ENCODE measurements at places on chromosomes 4 and X.

DNA sequence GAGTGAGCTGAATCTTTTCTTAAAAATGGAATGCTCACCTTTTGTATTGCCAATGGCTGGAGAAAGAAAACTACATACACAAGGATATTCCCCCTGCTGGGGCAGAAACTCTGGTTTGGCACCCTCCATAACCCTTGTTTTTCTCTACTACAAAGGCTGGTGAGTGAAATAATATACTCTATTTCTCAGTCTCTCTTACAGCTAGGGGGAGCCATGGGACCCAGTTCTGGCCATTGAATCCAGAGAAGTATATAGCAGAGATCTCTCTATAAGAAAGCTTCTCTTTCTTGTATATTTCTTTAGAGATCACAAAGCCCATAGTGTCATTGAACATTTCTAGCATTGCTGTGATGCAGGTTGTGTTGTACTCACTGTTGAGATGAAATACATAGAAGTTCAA is 49.8 kb downstream of the SMPX start:
- DNase-seq: no peak

DNA sequence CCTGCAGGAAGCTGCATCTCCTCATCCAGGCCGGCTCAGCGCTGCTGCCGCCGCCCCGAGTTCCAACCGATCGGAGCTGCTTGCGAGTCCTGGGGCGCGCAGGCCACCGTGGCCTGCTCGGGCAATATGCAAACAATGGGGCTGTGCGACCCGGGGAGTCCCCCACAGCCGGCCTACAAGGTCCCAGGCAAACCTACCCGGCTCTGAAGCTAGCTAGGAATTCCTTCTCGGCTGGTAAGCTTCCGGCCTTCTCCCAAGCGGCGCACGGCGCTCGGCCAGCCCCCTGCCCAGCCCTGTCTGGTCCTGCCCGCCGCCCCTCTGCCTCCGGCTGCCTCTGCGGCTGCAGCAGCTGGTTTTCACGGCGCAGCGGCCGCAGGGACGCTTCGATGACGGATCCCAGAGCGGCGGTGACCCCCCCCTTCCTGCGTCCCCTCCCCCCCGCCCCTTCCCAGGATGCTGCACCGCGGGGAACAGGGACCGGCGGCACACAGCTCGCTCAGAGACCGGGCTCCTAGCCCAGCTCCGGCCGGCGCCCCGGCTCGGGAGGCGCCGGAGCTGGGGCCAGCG is 59.4 kb downstream of the TSC22D3 start:
- peak; percentile 60 for DNase-seq

DNA sequence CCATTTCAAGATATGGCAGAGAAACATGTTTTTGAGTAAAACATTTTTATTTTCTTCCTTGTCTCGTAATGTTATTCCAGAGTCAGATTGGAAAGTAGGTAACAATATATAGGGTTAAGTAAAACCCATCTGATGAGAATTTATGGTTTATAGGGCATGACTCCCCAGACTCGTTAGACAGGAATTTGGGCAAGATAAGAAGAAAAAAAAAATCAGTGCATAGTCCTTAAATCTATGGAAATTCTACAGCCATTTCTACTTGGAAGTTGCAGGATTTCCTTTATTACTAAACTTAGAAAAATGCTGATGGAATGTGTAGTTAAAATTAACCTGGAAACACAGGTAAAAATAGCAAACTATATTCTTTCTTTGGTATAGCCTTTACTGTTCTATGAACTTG is 366.1 kb upstream of the MAGEB16 start:
- DNase-seq: no peak

- DNase-seq: no peak
Observed at GRCh38 chrX:47177079-47177478, 16.6 kb upstream of the UBA1 start.

DNA sequence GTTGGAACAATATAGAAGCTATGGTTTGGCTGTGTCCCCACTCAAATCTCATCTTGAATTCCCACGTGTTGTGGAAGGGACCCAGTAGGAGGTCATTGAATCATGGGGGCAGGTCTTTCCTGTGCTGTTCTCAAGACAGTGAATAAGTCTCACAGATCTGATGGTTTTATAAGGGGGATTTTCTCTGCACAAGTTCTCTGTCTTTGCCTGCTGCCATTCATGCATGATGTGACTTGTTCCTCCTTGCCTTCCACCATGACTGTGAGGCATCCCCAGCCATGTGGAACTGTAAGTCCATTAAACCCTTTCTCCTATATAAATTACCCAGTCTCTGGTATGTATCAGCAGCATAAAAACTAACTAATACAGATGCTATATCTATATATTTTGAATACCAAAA is 135.2 kb upstream of the EDNRA start:
- no peak for DNase-seq

- DNase-seq: no peak
Observed at GRCh38 chr4:56806666-56807065, 14.8 kb downstream of the SPINK2 start.

DNA sequence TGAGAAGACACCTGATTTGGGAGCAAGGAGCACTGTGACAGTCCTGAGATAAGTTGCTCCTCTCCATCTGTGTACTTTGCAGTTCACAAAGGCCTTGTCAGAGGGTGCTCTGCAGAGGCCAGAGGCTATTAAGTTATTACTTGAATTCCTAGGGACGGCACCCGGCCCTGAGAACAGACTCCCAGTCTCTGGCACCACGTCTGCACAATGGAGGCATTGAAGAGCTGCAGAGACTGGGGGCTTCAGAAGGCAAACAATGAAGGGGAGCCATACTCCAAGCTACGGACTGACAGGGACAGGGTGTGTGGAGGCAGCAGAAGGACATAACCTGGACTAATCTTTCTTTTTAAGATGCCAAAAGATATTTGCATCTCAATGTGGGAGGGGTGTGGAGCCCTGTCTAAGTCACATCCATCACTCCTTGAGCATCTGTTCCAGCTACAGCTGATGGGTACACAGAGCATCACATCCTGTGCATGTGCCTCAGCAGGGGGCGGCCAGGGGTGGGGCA is 11.5 kb downstream of the RASGEF1B start:
- no peak for DNase-seq

- DNase-seq: no peak
Observed at GRCh38 chr4:7160439-7160838, 31.9 kb upstream of the SORCS2 start.

GRCh38 chr4:88115587-88115986 is 42.9 kb downstream of the ABCG2 start:
- DNase-seq: no peak

DNA sequence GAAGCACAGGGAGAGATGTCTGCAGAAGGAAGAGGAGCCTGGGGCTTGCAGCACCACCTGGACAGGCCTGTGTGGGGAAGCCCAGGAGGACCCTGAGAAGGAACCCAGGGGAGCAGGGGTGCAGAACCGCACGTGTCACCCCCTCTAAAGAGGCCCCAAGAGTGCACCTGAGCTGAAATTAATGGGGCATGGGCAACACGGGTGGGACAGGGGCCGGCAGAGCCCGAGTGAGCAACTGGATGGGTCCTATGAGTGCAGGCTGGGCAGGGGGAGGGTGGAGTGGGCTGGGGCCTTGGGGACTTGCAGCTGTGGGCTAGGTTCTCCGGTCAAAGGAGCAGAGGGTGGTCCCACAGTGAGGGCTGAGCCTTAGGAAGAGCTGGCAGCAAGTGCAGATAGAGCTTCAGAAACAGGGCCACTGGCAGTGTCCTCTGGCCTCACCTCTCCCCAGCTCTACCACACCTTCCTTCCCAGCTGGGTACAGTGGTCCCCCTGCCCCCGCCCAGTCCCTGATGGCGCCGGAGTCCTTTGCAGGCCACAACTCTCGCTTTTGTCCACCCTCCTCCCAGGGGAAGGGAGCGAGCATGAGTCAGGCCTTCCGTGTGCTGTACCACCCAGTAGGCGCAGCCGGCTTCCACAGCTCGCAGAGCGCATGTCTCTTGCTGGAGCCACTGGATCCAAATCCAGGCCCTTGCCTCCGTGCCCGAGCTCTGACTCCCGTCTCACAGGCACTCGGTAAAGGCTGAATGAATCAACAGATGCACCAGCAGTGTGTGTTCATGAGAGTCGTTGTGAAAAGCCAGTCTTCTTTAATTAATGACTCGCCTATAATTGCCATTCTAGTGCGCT is 131.6 kb downstream of the HMX1 start:
- DNase-seq: no peak

- no peak for DNase-seq
Observed at GRCh38 chrX:46298821-46299220, 246.4 kb downstream of the ZNF674 start.

DNA sequence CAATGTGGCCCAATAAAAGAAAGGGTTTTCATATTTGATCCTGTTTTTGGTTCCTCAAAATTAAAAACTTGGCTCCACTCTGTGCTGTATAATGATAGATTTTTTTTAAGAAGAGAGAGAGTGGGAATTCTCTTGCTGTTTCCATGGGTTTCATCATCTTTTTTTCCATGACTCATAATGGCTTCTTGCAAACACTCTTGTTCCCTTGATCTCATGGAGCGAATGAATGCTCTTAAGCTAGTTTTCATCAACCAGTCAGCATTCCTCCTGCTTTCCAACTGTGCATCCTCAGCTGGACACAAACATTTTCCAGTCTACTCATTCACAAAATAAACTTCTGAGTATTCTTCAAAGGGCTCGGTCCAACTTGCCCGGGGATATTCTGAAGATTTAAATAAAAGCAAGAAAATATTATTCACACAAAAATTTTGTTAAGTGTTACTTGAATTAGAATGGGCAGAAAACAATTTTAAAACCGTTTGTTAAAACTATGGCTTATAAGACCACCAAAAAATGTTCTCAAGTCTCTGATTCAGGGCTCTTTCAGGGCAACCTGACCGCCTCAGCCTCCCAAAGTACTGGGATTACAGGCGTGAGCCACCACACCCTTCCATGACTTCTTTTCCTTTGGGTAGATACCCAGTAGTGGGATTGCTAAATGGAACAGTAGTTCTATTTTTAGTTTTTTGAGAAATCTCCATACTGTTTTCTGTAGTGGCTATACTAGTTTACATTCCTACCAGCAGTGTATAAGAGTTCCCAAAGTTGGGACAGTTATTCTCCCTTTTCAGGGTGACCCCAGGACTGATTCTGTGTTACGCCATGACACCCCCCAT is 64.7 kb downstream of the TMEM156 start:
- no peak for DNase-seq

DNA sequence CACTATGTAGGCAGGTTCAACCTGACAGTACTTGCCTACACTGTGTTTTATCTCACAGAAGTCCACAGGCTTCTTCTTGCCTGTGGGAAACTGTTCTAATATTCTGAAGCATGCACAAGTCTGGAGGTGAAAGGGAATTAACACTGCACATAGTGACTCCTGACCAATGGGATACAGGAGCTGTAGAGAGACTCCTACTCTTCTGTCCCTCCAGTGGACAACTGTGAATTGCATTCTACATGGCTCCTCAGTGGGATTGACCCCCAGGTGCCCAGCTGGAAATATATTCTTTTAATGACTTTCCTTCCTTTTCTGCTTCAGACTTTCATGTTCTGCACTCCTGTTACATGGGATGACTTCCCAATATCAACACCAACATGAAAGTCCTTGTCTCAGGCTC is 8.2 kb upstream of the YIPF6 start:
- no peak for DNase-seq

GRCh38 chrX:71450433-71451106 is 82.3 kb upstream of the OGT start:
- DNase-seq: no peak

DNA sequence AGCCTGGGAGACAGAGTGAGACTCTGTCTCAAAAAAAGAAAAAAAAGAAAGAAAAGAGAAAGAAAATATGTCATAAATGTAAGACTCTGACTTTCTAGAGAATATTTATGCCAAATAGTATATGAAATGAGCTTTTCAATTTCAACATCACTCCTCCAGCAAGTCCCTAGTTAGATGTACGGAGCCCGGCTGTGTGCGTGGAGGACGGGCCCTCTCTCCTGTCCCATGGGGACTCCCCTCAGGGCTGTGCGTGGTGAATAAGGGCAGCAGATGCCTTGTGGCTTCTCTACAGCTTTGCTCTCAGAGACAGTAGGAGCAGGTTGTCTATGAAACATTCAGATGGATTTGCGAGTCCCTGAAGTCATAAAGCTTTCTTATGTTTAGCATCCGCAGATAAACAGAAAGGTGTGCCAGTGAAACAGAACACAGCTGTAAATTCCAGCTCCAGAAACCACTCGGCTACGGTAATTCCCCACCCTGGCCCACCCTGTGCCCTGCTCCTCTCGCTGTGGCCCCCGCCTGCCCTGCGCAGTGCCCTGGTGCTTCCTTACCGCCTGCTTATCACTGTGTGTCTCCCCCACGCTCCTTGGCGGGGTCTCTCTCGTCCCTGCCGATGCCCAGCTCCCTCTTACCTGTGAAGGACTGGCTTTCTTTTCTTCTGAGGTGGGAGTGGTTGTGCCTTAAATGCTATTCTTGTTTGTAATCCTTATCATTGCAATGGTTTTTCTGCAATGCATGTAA is 13.9 kb upstream of the HGFAC start:
- no peak for DNase-seq

- no peak for DNase-seq
Observed at GRCh38 chr4:170080496-170080895, 9.3 kb downstream of the AADAT start.

DNA sequence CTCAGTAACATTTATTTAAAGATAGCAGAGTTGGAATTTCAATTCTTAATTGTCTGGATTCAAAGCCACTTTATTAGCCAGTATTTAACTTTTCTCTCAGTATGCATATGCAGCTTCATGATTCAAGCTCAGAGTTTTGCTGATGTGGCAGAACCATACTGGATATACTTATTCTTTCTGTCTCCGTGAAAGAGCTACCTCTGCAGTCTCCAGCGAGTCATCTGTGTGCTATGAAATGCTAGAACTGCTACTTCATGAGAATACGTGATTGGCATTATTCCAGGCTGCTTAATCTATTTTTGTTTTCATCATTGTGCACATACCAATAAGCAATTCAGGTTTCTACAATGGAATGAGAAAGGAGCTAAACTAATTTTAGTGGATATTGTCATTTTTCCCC is 743.7 kb downstream of the C4orf33 start:
- no peak for DNase-seq

DNA sequence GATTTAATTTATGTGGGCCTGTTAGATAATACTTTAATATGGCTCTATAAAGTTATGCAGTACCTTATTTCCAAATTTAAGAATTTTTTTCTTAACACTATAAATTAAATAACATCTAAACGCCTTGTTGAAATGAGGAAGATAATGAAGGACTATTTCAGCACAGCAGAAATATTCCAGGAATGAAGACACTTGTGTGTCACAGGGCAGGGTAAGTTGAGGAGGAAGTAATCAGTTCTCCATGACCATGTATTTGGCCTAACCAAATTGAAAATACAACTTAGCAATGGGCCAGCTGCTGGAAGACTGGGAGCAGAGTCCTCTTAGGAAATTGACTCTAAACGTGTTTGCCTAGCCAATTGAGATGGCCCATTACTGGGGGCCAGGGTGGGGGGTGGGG is 16.9 kb downstream of the CXCL3 start:
- DNase-seq: no peak

- DNase-seq: no peak
Observed at GRCh38 chrX:41314881-41315280, 19.1 kb upstream of the DDX3X start.

GRCh38 chrX:21930986-21931385 is 9.5 kb upstream of the SMS start:
- DNase-seq: no peak

DNA sequence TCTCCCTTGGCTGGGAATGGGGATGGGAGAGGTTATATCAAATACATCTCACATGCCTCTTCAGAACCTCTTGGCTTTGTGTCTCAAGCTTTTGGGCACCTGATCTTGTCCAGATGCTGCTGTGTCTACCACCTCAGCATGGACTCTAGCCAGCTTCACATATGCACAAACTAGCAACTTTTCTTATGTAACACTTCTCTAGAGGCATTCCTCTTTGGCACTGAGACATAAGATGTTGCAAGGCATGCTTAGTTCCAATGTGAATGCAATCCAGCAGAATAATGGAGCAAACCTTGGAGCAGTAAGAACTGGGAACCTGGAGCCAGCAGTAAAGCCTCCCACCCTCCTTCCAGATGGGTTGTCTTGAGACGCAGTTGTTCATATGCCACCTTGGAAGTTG is 113.4 kb upstream of the TMEM47 start:
- no peak for DNase-seq

Data from nephron progenitor cell (in vitro differentiated cells).